Activated T-helper 2 cell treated with anti-CD3 and anti-CD28 coated beads, Interferon-gamma antibody, Interleukin-2, Interleukin-4, amounts not matched to agents 10 μg/mL and 5 μg/mL and 100 μg/mL, durations not matched to agents 14 hours and 24 hours and 36 hours (primary cell): ENCODE measurements at places on chromosomes 1 and 21.

- no peak for DNase-seq
Observed at GRCh38 chr1:99529002-99529401, 116.9 kb upstream of the PALMD start.

DNA sequence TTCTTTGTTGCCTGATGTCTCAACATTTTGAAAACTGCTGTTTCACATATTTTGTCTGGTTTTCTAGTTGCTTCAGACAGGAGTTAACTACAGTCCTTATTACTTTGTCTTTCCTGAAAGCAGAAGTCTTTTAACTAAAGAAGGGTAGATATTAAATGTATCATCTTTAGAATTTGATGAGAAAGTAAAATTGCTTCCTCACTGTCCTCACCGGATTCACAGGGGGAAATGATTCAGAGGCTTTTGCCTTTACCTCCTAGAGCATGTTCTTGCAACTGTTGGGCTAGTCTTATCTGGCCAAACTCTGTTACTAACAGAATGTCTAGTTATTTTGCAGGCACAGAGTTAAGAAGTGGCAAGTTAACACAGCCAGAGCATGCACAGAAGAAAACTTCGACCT, 107.2 kb upstream of the VAV3 start:
- no peak for DNase-seq

- DNase-seq, result no peak
Observed at GRCh38 chr1:30642391-30643120, 80.8 kb downstream of the MATN1 start.

DNA sequence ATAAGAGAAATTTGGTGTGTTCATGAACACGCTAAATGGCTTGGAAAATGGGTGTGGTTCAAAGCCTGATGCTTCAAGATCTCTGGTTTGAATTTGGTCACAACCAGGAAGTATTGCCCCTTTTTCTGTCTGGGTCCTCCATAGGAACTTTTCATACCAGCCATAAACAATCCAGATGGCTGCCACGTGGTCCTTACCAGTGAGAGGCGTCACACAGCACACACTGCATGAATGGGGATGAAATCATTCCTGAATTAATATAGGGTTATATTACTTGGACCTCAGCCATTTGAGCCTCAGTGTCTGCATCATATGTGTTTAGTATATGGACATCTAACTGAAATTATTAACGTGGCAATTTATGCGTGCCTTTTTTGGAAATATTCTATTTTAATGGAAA, 64.0 kb downstream of the PRRX1 start:
- no peak for DNase-seq

DNA sequence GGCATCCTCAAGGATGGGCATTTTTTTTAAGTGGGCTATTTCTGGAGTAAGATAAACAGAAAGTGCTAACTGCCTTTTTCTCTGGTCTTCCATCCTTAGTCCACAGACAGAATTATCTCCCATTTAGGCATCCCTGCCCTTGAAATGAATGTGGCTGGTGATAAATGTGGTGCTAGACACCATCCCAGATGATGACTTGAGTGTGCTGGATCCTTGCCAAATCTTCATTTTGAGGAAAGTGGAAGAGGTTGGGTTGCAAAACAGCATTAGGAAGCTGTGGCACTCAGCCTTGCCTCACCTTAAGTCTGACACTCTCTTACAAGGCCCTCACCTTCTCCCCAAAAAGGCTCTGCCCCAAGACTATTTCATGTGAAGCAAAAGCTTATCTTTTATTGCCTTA, 19.2 kb downstream of the MAB21L3 start:
- no peak for DNase-seq

DNA sequence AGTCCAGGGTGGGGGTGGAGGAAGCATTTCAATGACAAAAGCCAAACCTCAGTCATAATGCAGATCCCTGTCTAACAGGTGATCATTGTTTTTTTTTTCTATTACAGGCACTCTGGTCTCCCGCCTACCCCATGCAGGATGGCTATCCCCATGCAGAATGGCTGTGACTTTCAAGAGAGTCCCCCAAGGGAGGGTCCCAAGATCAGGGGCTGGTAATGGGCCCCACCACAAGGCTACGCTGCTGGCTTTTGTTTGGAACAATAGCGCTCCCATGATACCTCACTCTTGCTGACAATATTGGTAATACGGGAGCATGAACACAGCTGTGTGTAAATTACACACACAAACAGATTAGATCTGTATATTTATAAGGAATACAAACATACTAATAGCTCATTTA, 119.4 kb downstream of the SLC45A1 start:
- no peak for DNase-seq

DNA sequence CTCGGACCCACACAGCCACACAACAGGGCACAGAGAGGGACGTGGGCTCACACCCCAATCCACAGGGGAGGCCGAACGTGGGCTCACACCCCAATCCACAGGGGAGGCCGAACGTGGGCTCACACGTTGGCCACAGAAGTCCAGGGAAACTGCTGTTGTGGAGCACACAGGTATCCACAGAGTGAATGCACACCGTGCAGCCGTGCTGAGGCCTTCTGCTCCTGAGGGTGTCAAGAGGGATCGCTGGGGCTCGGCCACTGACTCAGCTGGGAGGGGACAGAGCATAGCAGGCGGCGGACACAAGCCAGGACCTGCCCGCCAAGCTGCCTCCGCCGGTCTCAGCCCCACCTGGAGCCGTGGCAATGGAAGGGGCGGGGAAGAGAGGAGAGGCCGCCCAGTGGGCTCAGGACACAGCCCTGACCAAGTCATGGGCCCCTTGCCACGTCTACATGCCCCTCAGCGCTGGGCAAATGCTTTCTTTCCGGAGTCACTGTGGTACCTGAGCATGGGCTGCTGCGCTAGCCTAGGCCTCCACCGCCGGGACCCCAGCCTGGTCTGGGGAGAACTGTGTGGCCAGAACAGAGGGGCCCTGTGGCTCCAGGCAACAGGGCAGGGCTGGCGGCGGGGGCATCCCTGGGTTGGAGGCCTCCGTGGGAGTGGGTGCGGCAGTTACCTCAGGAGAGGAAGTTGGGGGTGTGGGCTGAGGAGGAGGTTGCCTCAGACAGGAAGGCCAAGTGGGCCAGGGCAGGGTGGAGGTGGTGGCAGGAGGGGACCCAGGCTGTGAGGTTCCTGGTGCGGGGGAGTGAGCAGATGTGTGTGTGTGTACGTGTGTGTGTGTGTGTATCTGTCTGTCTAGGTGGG, 1.2 kb downstream of the SYTL1 start:
- peak; percentile 70 for DNase-seq

GRCh38 chr1:43981636-43982035, 2.6 kb downstream of the B4GALT2 start:
- DNase-seq, result no peak

DNA sequence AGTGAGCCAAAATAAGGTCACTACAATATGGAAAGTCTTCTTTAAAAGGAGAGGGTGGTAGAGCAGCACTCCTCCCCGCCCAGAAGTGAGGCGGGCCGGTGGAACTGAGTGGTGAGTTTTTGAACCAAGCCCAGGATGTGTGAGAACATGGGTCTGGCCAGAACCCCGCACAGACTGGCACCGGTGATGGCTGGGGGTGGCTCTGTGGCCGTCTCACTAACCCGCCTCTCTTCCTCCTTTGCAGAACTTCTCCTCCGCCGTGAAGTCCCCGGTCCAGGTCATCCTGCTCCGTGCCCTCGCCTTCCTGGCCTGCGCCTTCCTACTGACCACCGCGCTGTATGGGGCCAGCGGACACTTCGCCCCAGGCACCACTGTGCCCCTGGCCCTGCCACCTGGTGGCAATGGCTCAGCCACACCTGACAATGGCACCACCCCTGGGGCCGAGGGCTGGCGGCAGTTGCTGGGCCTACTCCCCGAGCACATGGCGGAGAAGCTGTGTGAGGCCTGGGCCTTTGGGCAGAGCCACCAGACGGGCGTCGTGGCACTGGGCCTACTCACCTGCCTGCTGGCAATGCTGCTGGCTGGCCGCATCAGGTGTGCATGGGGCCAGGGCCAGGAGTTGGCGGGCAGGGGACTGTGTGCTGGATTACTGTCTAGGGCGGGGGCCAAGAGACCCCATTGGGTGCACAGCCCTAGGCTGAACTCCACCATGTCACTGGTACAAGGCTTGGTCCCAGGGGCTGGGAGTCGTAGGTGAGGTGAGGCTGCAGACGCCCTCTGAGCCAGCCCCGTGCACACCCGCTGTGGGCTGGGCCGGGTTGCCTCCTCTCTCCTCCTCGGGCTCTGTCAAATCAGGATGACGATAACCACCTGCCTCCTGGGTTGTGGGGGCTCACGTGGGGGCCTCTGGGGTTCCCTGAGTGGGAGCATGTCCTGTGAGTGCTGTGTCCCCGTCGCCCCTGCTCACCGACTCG, 12.4 kb downstream of the TMEM201 start:
- no peak for DNase-seq

- no peak for DNase-seq
Observed at GRCh38 chr1:218760601-218761570, 412.8 kb upstream of the LYPLAL1 start.

- no peak for DNase-seq
Observed at GRCh38 chr1:154607106-154607608, 829 bp downstream of the ADAR start.

- no peak for DNase-seq
Observed at GRCh38 chr1:77378723-77379535, 97.1 kb downstream of the AK5 start.

DNA sequence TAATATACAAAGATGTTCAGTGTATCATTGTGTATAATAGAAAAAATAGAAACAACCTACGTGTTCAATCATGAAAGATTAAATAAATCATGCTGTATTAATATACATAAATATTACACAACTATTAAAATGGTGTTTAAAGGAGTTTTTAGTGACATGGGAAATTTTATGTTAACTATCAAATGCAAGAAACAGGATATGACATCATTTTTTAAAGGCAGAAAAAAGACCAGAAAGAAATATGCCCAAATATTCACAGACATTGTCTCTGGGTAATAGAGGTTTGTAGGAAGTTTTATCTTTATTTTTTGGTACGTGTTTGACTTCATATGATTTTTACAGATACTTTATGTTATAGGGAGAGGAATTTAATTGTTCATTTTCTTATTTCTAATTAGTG, 34.0 kb downstream of the NPHS2 start:
- no peak for DNase-seq

- no peak for DNase-seq
Observed at GRCh38 chr1:8629241-8630091, 188.0 kb downstream of the RERE start.

- DNase-seq, result no peak
Observed at GRCh38 chr1:224831501-224831900, 98.0 kb upstream of the DNAH14 start.

- no peak for DNase-seq
Observed at GRCh38 chr1:115006191-115006590, 23.4 kb upstream of the TSHB start.

GRCh38 chr1:204092632-204093420, 19.9 kb downstream of the SOX13 start:
- DNase-seq, result no peak

DNA sequence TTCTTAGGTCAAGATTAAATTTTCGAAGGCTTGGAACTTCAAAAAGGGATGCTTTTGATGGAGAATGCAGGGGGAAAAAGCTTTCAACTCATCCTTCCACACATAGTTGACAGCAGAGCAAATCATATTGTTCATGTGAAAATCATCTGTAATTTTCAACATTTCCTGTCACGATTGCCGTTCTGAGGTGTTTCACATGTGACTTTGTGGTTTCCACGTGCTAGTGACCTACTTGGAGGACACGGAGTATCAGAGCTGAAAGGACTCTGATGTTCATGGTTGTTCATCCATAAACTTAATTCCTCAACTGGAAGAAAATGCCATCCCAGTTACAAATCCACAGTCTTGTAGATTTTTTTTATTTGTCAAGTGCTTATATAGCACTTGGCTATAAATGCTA, 79.1 kb downstream of the ZP4 start:
- no peak for DNase-seq

DNA sequence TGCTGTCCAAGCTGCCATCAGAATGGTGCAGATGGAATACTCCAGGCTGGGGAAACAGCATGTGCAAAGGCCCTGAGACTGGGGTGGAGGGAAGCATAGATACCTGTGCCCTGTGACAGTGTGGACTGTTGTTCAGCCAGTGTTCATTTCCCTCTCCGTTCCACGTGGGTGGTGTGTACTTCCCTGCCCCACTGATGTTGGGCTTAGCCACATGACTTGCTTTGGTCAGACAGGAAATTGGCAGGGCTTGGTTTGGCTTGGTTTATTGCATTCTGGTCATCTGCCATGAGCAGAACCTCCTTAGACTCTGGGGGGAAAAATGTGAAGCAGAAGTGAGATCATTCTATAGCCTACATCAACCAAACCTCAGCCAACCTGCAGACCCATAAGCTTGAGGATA, 102.4 kb upstream of the IGSF21 start:
- DNase-seq, result no peak

- no peak for DNase-seq
Observed at GRCh38 chr1:76281306-76281705, 206.8 kb downstream of the ST6GALNAC3 start.

- DNase-seq, result no peak
Observed at GRCh38 chr21:18384771-18385170, 18.8 kb downstream of the TMPRSS15 start.

GRCh38 chr1:11541956-11542355, 63.0 kb downstream of the DISP3 start:
- DNase-seq, result no peak

- no peak for DNase-seq
Observed at GRCh38 chr21:32733990-32734613, 6.3 kb upstream of the SYNJ1 start.

DNA sequence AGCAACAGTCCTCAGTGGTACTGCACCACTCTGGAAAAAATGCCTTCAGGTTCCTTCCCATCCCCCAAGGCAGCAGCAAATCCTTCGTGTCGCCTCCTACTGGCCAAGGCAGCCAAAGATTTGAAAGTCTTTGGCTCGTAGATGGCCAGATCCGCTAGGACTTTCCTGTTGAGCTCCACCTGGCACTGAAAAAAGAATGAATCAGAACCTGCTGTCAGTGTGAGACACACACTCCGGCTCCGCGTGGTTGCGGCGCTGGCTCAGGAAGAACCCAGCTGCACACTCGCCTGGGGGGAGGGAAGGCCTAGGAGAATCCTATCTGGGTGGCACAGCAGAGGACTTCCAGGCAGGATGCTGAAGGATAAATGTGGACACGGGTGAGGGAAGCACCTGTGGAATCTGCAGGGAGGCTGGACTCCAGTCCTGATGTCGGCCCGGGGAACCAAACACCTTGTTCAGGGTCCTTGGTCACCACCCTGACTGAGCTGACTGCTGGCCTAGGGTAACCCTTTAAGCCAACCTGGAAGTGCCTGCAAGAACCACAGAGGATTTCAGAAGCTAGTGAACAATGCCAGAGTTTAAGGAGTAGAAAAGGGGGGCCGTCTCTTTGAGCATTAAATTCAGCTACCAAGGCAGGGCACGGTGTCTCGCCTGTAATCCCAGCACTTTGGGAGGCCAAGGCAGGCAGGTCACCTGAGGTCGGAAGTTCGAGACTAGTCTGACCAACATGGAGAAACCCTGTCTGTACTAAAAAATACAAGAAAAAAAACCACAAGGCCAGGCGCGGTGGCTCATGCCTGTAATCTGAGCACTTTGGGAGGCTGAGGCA, 3.2 kb upstream of the CCNL2 start:
- DNase-seq, result no peak

- DNase-seq, result no peak
Observed at GRCh38 chr1:222627232-222627631, 9.3 kb downstream of the MIA3 start.
